H4 (cell line): ENCODE measurements at places on chromosomes 16 and 17. TPM values are rescaled to one million over a fixed set of nuclear protein-coding genes. Genes with fewer than 3 reads are reported as not detected.

DNA sequence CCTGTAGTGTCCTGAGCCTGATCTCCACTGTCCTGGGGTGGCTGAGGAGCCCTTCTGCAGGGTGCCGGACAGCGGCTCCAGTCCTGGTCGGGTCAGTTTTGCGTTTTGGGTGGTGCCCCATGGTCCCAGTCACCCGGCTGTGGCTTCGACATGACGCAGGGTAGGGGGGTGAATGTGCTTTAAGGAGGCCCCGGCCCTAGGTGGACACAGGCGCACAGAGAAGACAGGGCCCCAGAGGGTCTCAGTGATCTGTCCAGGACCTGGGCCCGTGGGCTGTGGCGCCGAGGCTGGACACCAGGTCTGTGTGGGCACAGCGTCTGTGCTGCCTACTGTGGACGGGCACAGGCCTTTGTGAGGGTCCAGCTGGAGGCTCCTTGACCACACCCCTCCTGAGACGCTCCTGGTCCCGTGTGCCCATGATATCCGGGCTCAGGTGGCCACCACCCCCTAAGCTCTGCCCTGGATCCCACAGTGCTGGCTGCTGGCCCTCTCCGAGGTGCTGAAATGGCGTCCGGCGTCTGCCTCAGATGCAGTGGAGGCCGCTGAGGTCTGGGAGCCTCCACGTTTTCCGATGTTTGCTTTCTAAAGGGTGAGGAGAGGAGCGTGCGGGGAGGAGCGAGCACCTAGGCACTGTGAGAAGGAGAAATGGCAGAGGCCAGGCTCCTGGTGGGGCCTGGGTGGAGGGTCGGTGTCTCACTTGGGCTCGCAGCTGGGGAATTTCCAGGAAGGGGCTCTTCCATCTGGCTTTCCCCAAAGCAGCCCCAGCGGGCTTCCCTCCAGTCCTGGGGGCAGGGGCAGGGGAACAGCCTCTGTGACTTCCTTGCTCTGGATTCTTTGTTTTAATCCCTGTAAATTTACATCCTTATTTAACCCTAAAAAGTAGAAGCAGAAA lies 56.1 kb upstream of the ACSF3 start:
- DNase-seq, result no peak

- DNase-seq, result no peak
Observed at GRCh38 chr16:88854306-88855111, 2.2 kb downstream of the GALNS start.

DNA sequence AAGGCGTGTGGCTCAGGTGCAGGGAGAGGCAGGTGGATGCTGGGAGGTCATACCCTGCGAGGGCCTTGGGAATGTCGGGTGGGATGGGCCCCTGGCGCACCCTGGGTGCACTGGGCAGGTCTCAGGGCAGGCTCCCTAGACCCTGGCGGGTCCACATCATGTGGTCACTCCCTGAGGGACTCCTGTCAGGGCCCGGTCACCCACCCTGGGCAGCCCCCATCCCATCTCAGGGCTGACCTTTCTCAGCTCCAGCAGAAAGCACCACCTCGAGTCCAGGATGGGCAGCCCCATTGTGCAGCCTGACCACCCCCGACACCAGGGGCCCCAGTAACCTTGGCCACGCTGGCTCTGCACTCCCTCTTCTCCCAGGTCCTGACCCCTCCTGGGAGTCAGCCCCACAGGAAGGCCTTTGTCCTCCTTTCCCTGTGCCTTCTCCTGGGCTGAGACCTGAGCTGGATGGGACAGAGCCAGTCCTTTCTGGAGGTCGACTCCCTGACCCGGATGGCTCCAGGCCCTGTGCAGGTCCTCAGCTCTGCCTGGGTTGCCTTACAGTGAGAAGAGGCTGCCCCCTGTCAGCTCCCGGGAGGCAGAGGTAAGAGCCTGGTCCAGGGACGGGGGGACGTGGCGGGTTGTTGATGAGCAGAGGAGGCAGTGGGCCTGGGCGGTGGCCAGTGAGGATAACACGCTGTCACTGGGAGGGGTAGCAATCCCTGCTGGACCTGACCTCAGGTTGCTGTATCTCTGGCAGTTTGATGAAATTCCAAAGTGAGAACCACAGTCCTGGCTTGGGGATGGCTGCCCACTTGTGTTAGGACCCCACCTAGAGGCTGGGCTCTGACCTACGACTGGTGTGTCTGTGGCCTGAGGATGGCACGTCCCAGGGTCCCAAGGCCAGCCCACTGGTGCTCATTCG lies 77.9 kb downstream of the GOSR1 start:
- no peak for DNase-seq

DNA sequence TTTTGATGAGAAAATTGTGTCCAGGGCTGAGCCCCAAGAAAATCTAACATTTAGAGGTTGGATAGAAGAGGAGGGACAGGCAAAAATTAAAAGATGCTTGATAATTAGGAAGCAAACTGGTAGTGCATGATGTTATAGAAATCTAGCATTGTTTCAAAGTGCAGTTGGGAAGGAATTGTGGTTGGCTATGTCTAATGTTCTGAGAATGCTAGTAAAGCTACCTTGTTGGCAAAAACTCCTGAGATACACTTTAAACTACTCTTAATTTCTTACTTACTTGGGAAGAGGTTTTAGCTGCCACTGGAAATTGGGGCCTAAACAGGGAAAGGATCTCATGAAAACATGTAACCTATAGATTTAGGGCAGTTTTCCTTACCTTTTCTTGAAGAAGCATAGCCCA lies 48.3 kb downstream of the MAP2K4 start:
- no peak for DNase-seq

- no peak for DNase-seq
Observed at GRCh38 chr17:73600103-73600871, 44.0 kb downstream of the SDK2 start.

DNA sequence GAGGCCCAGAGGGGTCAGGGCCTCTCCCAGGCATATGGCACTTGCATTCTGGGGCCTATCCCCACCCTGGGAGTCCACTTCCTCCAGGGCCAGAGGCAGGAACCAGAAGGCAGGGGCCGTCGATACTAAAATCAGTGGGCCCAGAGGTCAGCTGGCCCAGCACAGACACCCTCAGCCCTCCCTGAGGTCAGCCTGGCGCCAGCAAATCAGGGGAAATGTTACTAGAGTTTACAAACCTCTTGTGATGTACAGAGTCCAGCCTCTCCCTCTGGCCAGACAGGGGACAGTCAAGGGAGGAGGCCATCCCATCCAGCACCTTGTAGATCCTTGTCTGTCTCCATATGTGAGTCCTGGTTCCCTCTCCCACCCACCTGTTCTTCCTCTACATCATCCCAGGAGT lies 10.8 kb downstream of the CDH5 start:
- no peak for DNase-seq

DNA sequence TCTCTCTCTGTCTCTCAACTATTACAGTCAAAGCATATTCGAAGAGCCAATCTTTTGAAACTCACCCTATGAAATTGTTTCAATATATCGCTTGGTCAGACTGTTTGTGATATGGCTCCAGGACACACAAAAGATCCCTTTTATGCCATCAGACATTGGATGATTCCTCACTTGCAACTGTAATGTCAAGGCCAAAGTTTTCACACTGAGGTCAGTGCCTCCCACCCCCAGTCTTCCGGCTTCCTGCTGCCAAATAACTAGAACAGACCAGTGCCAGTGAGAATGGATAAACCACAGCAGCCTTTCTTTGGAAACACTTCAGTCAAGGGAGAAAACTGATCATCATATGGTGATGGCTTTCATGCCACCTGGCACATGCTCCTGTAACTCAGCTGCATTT lies 321.9 kb upstream of the ZFHX3 start:
- no peak for DNase-seq

DNA sequence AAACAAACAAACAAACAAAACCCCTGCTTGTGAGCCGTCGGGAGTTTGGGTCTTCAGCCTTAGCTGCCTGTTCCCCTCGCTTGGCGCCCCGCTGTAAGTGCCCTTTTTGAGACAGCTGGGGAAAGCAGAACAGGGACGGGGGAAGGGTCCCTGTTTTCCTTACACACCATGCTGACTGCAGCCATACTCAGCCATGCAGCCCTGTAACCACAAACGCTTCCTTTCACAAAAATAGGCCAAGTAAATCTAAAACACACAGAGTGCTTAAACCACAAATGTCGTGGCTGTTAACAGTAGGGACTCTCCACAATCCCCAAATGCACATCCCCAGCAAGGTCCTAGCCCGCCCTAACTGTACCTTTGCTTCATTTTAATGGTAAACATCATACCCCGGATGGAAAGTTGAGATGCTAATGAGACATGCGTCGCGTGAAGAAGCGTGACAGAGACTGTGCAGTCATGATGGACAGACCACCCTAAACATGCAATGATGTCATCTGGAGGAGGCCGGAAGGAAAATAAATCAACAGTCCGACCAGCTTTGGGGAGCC lies 129.9 kb downstream of the MGAT5B start:
- peak; percentile 71 for DNase-seq

- no peak for DNase-seq
Observed at GRCh38 chr17:82429824-82430223, 11.4 kb upstream of the OGFOD3 start.

DNA sequence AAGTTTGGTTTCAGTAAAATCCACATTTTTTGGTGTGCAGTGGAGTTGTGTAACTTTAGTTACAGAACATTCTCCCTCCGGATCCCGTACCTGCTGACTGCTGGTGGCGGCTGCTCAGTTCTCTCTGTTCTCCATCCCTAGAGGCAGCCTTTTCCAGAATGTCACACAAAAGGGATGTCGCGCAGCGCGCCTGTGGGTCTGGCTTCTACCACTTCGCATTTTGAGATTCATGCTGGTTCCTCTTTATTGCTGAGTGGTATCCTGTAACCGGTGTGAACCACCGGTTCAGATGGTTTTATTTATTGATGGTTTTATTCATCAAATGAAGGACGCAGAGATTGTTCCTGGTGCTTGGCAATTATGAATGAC lies 981 bp upstream of the CEP131 start:
- DNase-seq, result no peak

DNA sequence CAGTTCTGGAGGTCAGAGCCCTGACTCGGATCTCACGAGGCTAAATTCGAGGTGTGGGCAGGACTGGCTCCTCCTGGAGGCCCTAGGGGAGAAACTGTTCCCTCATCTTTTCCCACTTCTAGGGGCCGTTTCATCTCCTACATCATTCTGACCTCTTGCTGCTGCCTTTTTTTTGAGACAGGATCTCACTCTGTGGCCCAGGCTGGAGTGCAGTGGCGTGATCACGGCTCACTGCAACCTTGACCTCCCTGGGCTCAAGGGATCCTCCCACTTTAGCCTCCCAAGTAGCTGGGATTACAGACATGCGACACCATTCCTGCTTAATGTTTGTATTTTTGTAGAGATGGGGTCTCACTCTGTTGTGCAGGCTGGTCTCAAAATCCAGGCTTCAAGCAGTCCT lies 244.1 kb upstream of the GSE1 start:
- DNase-seq, result no peak

- DNase-seq, result no peak
Observed at GRCh38 chr16:72532906-72533410, 361.0 kb upstream of the PMFBP1 start.

DNA sequence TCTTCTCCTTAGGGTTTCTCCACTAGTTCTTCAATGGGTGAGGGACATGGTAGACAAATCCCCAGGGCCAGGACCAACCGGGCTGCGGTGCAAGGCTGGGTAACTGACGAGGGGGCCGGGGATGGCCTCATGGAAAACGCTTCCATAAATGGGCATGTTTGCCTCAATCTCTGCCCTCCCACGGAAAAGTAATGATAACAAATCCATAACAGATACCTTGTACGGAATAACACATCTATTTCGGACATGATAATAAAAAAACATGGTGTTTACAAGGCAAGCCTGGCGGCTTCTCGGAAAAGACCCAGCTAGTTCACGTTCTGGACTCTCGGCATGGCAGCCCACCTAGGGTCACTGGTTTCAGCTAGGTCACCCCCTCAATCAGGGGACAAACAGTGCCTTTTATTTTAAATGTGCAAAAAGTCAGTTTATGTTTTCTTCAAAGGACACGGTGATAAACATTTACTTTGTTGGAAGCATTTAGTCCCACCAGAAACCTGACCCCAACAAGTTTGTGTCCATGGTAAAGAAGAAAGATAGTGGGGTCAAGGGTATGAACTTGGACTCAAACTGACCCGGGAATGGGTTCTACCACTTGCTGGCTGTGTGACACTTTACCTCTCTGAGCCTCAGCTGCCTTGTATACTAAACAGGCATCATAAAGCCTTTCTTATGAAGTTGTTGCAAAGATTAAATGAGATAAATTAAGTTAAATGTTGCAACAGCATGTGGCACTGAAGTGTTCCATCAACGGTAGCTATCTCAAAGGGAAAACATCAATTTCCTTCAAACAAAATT lies 1.7 kb downstream of the MYH11 start:
- DNase-seq, result no peak

DNA sequence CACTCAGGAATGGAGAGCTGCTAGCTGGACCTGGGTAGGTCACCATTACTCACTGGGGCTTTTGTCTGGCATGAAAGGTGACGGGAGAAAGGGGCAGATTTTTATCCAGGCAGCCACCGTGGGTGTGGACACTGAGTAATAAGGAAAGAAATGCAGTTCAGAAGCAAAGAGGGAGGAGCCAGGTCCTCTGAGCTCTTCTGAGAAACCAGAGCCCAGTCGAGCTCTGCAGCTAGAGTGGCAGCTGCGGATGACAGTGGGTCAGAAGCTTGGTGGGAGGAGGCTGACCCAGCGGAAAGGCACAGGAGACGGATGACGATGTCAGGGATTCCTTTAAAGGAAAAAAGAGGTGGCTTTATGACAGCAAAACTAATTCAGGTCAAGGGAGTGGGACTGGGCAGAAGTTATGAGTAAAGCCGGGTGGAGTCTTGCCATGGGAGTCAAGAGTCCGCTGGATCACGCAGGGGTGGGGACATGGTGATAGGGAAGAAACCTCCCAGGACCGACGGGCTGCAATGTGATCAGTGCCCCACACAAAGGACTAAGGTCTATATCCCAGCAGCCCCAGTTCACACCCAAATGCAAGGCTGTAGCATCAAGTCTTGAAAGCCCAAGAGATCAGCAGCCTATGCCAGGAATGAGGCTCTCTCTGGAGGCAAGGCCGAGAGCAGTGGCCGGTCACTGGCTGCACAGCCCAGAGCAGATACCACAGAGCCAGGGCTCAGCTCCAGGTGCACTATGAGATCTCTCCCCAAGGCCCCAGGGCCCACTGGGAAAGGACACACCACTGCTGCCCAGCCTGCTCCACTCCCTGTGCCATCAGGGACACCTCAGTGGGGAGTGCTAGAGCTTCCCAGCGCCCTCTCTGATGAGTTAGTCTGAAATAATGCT lies 6.3 kb upstream of the MNT start:
- peak; percentile 74 for DNase-seq

The KRT33B gene
- total RNA-seq, result not detected in 2 replicates

The PRR15L gene
- total RNA-seq, result not detected in 2 replicates

The GCGR gene
- not detected in 2 replicates for total RNA-seq

The TNFSF13 gene
- total RNA-seq, result 0.43 TPM in 1 of 2 replicates, not detected in the other

The KRTAP9-4 gene
- not detected in 2 replicates for total RNA-seq

The CORO6 gene
- total RNA-seq, result 0.14 and 1.2 TPM in 2 replicates

The SRL gene
- not detected in 2 replicates for total RNA-seq

The CA4 gene
- not detected in 2 replicates for total RNA-seq

The RPS2 gene
- 2,920 and 3,088 TPM in 2 replicates for total RNA-seq

The CFAP97D1 gene
- total RNA-seq, result not detected in 2 replicates

The CDH15 gene
- 0.17 TPM in 1 of 2 replicates, not detected in the other for total RNA-seq

The TANC2 gene
- total RNA-seq, result 3.1 and 3.8 TPM in 2 replicates
